ENCODE measurements at places on chromosomes 4 and X.

GRCh38 chr4:123776267-123776666 lies 379.7 kb downstream of the SPRY1 start:
- DNase-seq, result no peak

DNA sequence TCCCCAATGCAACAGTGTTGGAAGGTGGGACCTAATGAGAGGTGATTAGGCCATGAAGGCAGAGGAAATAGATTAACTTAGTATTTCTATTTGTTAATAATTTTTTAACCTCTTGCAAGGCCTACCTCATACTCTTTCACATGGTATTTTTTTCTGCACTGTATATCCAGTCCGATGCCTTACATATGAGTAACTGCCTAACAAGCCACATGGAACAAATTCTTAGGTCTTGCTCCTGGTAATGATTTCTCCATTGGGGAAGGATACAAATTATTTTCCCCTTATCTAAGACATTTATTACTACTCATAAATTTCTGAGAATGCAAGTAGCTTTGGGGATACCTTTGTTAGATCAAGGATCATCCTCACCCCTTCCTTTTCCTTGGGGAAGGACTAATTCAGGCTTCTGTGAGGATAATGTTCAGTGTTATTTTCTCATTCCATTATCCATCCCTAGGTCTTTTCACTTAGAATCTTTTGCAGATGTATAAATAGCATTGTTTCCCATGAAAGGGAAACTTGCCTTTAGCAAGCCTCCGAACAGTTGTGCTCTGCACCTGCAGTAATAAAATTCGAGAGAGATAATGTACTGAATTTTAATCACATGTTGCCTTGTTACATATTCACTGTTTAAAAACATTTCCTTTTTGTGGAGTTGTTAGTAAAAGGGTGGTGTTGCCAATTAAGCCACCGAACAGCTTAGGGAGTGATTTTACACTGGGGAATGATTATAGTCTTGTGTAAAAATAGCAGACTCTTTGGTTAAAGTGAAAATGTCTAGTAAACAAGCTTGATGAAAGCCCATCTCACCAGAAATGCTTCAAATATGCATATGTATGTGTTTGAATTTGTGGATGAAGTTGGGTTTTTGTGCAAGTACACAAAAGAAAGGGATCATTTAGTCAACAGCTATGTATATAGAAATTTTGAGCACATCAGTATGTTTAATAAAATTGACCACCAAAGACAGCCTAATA lies 89.9 kb downstream of the CFAP299 start:
- no peak for DNase-seq

GRCh38 chr4:151583157-151583914 lies 174.4 kb downstream of the FHIP1A start:
- DNase-seq, result peak; percentile 37

DNA sequence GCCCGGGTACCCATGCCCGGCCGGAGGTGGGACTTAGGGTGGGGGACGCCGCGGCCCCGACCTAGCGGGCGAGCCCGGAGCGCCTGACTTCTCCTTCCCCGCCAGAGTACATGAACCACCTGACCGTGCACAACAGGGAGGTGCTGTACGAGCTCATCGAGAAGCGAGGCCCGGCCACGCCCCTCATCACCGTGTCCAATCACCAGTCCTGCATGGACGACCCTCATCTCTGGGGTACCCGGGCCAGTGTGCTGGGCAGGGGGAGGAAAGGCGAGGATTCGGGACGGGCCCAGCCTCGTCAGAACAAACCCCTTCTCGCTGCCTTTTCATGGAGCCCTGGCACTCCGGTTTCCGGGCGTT lies 622 bp downstream of the TAFAZZIN start:
- peak; percentile 60 for DNase-seq

DNA sequence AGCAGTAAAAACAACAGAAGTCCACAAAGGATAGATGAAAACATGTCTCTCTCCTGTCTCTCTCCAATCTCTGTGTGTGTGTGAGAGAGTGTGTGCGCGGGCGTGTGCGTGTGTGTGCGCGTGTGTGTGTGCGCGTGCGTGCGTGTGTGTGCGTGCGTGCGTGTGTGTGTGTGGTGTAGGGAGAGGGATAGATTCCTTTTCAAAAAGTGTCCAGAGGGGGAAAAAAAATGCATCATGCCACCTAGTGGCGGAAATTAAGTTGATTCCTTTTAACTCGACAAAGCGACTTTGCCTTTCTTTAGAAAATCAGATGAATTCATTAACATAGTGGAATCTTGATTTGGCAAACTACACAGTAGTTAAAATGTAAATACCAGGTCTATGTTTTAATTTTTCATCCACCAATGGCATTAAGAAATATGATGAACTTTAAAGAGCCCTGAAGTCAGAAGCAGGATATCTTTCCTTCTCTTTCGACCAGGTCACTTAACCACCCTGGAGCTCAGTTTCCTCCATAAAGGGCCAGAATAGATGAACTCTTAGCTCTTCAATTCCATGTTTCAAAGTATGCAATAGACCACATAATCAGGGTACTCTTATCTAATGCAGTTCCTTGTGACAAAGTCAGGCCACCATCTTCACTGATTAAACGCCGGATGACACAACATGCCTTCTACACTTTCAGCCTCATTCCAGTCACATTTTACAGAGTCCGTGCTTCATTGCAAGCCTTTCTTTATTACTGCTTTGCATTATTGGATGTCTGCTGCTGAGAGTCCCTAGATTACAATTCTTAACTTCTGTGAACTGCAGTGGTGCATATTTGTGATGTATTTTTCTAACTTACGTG lies 162.8 kb downstream of the FBXO8 start:
- peak; percentile 50 for DNase-seq

GRCh38 chr4:106985830-106986229 lies 50.3 kb downstream of the DKK2 start:
- no peak for DNase-seq

DNA sequence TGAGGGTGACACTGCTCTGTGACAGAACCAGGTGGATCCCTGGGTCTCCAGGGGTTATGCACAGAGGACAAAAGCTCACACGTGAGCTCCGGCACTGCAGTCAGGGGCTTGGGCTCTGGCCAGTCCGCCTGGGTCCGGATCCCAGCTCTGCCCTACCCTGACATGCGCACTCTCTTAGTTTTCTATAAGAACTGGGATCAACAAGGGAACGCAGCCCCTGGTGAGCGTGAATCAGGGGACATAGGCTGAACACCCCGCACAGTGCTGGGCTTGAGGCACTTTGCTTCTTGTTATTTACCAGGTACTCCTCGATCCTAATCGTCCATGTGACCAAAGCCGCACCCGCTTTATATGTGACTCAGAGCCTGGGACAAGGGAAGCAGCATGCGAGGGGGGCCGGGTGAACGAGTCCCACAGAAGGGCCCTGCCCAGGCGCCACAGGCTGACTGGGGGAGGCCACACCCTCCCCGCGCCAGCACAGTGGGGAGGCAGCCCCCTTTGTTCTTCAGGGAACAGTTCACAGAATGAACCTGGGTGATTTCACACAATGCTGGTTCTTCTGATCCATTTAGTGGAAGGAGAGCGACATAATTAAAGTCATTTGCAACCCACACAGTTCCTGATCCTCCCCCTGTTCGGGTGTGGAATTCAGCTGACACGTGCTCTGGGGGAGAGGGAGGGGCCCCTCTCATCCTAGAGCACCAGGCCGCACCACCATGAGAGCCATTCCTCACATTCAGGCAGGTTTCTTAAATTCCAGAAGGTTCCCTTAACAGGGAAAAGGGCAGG lies 55.5 kb downstream of the WFS1 start:
- no peak for DNase-seq

GRCh38 chr4:155304375-155304774 lies 72.4 kb downstream of the MAP9 start:
- DNase-seq, result no peak

DNA sequence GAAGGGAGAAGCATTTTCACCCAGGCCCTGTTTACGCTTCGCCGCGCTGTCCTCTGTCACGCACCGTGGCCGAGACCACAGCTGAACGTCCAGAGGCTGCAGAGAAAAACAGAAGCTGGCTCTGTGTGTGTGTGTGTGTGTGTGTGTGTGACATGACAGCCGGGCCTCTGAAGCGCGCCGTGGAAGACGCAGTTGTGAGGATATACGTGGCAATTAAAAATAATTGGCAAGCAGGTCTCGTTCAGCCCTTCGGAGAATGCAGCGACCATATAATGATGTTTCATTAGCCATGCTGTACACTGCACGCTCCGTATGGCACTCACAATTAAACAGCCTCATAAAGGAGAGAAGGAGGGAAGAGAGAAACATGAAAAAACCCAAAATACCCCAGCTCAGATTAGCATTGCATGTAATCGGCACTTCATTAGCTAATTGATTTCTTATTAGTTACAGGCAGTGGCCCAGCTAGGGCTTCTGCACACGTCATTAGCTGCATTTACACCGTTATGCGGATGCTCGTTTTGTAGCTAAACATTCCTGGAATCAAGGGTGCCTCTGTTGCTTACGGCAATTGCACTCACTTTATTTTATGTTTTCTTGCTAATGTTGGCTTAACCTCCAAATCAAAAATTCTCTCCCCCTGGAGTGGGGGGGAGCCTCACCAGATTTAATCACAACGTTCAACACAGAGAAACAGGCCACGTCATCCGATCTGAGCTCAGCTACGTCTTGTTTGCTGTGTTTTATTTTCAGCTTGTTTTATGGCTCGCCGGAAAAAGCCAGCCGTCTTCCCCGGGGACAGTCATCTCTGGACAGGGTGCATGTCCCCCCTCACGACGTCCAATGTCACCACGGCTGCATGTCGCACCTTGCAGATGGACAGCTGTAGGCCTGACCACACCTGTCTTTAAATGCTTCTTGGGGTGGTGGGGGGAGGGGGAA lies 74.6 kb upstream of the SHOX start:
- no peak for DNase-seq

Measured in cerebellar cortex (tissue), 1 donor.